ENCODE measurements at places on chromosomes 3 and 15. TPM values are rescaled to one million over a fixed set of nuclear protein-coding genes. Genes with fewer than 3 reads are reported as not detected.

- H3K27ac ChIP-seq: no peak overlapping the region
- H3K36me3 ChIP-seq: no peaks in the 10 kb centered on the region
- peaks cover 9% of the 10 kb centered on the region for H3K4me1 ChIP-seq
- no peak overlapping the region for H3K4me3 ChIP-seq
- no peaks in the 10 kb centered on the region for H3K27me3 ChIP-seq
These were observed 92.3 kb downstream of the RAP2B start for GRCh38 chr3:153254361-153254760.

GRCh38 chr3:79167651-79168416 is 600.0 kb downstream of the ROBO1 start:
- no peaks in the 10 kb centered on the region for H3K27me3 ChIP-seq
- H3K4me3 ChIP-seq: no peak overlapping the region
- H3K4me1 ChIP-seq: no peaks in the 10 kb centered on the region
- H3K36me3 ChIP-seq: no peaks in the 10 kb centered on the region
- H3K27ac ChIP-seq: no peak overlapping the region
- DNase-seq: no peak

DNA sequence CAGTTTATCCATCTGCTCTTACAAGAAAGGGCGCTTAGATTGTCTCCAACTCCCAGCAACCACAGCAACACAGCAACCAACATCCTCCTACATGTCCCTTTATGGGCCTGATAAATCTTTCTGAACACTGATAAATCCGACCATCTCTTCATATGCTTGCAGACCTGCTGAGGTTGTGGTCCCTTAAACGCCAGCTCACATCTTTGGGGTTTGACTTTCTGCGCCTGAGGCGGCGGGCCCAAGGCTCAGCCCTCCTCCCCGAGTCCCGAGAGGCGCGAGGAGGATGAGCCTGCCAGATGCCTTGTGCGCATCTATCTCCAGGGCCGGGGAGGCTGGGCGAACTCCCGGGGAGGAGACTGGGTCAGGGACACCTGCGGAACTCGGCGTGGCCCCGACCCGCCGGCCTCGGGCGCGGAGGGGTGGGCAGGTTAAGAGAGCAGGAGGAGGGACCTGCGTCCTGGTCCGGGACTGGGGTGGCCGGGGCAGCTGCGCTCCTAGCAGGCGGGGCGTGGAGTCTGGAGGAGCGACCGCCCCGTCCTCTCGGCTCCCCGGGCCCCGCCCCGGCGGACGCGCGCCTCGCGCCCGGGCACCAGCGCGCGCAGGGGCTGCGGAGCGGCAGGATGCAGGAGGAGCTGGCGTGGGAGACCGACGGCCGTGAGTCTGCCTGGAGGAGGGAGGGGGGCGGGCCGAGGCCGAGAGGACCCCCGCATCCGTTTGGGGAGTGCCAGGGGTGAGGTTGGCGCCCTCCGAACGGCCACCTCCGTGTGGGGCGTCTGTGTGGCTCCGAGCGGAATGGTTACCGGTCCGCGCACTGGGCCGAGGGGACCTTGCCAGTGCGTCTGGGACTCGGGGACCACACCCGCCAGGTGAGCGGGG is at the start of gene ANKDD1A:
TSS of gene ANKDD1A (plus strand) at position 592 of the 876 bp plus-strand sequence. CDS start at position 621, 29 bp downstream.
- H3K4me3 ChIP-seq: peak within 1 kb of the TSS; percentile 80
- H3K4me1 ChIP-seq: peaks cover 8% of the 10 kb centered on the region
- peaks cover 5% of the 10 kb centered on the region for H3K36me3 ChIP-seq

DNA sequence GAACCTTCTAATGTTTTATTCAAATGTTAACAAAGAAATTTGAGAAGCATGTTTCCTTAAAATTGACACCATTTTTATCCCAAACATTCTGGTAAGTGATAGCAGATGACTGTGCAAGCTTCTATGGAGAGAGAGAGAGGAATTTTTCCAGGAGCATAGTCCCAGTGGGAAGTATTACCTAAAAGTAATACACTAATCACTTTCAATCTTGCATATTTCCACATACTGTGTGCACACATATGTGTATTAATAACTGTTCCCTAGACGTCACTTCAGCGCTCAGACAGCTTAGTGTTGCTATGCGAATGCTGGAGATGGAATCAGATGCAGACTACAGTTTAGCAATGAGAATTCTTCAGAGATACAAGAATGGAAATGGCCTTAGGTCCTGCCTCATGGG is 424.3 kb upstream of the TPRG1 start:
- H3K27me3 ChIP-seq: no peaks in the 10 kb centered on the region
- H3K4me1 ChIP-seq: peaks cover 16% of the 10 kb centered on the region
- no peak overlapping the region for H3K4me3 ChIP-seq

GRCh38 chr3:5151586-5151985 is 29.5 kb downstream of the ARL8B start:
- no peaks in the 10 kb centered on the region for H3K4me1 ChIP-seq
- H3K36me3 ChIP-seq: no peaks in the 10 kb centered on the region

DNA sequence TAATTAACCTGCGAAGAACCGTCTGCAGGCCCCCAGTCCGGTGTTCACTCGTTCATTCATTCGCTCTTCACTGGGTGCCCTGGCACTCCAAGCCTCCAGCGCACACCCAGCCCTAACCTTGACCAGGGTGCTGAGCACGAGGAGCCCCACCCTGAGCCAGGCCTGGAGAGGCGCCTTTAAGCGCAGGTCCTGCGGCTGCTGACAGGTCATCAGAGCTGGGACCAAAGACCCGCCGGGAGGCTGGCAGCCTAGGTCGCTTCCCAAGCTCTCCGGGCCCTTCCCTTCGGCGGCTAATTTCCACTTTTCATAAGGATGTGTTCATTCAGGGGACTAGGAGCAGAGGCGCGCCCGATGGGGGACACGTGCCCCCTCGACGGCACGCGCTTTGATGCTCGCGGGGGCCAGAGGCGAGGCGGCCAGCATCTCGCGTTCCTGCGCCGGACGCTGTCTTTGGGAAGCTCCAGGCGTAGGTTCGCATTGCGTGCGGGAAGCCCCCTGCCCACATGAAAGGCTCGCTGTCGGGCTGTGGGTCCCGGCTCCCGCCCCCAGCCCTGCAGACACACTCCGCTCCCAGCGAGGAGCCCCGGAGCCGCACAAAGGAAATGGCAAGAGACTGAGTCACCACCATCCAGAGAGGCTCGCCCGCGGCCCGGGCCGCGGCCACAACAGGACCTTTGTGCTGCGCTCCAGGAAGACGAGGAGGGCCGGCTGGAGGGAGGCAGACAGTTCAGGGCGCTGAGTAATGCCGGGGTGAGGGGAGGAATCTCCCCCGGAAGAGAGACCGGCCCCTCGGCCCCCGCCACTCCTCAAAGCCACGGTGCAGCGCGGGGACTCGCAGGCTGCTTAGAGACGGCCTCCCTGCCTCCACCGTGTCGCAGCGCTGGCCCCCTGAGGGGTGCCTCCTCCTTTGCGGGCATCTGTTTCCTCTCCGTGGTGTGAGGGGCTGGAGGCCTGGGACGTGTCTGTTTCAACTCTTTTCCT is 266.4 kb upstream of the HES1 start:
- peak overlapping the region; percentile 98 for H3K27ac ChIP-seq
- H3K27me3 ChIP-seq: no peaks in the 10 kb centered on the region
- H3K36me3 ChIP-seq: peaks cover 32% of the 10 kb centered on the region
- peaks cover 86% of the 10 kb centered on the region for H3K4me1 ChIP-seq
- DNase-seq: peak; percentile 98
- H3K4me3 ChIP-seq: peak overlapping the region; percentile 63

GRCh38 chr15:69669446-69669845 is 216.8 kb downstream of the RPLP1 start:
- no peaks in the 10 kb centered on the region for H3K4me1 ChIP-seq
- no peak overlapping the region for H3K4me3 ChIP-seq
- no peak for DNase-seq
- H3K27me3 ChIP-seq: peaks cover 49% of the 10 kb centered on the region
- H3K27ac ChIP-seq: no peak overlapping the region

DNA sequence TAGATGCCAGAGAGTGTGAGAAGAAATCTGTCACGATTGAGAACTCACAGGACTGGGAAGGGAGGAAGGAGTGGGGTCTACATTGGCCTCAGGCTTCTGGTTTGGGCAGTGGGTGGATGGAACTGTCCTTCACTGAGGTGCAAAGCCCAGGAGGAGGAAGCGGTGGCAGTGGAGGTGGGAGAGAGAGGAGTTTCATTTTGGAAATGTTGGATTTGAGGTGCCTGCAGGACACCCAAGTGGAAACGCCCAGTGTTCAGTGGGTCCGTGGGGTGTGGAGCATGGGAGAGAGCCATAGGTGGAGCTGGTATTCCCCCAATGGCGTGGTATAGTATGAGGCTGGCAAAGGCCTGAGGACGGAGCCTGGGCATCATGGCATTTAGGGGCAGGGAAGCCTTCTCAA is 9.3 kb upstream of the EPHB3 start:
- H3K4me1 ChIP-seq: no peaks in the 10 kb centered on the region
- no peak overlapping the region for H3K4me3 ChIP-seq
- no peak for DNase-seq
- H3K27ac ChIP-seq: no peak overlapping the region

GRCh38 chr15:49094923-49095322 is 48.7 kb upstream of the SECISBP2L start:
- H3K4me1 ChIP-seq: no peaks in the 10 kb centered on the region
- H3K36me3 ChIP-seq: no peaks in the 10 kb centered on the region
- no peak overlapping the region for H3K4me3 ChIP-seq
- DNase-seq: no peak
- H3K27me3 ChIP-seq: no peaks in the 10 kb centered on the region
- H3K27ac ChIP-seq: no peak overlapping the region

DNA sequence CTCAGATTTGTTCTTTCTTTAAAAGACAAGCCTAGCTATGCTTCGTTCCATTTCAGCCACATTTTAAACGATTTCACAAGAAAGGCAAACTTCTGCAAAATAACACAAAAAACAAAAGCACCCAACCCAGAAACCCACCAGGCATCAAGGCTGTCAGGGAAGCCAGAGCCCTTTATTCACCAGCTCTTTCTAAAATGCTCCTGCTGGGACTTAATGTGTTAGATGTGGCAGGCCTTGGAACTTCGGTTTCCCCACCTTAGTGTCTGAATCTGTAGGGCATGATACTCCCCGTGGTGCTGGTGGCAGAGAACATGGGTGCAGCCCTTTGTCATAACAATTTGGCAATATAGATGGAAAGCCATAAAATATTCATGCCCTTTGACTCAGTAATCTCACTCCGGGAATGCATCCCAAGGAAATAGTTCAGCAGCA is 56.8 kb upstream of the LCTL start:
- H3K4me3 ChIP-seq: no peak overlapping the region
- peaks cover 21% of the 10 kb centered on the region for H3K4me1 ChIP-seq
- no peaks in the 10 kb centered on the region for H3K36me3 ChIP-seq
- DNase-seq: no peak

- no peak overlapping the region for H3K27ac ChIP-seq
- H3K27me3 ChIP-seq: no peaks in the 10 kb centered on the region
- H3K36me3 ChIP-seq: no peaks in the 10 kb centered on the region
- H3K4me3 ChIP-seq: no peak overlapping the region
These were observed 63.8 kb upstream of the ACP3 start for GRCh38 chr3:132253262-132253878.

DNA sequence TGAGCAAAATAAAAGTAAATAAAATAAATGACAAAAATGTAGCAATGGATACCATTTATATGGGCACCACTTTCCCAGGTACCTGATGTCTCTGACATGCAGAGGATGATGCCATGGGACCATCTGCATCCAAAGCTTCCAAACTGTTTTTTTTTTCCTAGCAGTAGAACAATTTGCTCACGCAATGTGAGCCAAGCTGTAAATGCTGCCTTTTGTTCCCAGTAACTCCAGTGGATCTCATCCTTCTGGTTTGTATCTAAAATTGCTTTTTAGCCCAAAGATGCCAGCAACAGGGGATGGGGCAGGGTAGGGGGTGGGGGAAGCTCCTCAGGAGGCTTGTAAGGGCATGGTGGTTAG is 32.7 kb downstream of the SLC12A8 start:
- DNase-seq: no peak
- H3K36me3 ChIP-seq: peaks cover 6% of the 10 kb centered on the region
- no peaks in the 10 kb centered on the region for H3K4me1 ChIP-seq
- H3K4me3 ChIP-seq: no peak overlapping the region
- H3K27me3 ChIP-seq: no peaks in the 10 kb centered on the region

DNA sequence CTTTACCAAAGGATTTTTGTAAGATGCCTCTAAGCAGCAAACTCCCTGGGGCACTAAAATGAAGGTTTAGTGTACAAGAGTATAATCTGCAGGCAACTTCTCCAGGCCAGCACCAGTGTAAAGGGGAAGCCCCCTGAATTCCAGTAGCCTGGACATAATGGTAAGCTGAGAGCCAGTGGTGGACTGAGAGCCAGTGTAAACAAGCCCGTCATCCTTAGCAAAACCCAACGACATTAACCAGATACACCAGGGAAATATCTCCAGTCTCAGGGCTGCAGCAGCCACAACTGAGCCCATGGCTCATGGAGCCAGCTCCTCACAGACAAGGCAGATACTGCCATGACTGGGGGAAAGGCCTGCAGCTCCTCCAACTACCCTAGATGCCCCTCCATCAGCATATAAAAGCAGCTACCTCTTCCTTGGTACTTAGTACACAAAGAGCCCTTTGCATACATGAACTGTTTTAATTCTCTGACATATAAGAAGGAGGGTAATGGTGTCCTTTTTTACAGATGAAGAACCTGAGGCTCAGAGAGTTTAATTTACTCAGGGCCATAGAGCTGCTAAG is 21.7 kb downstream of the PARP16 start:
- no peak for DNase-seq
- no peaks in the 10 kb centered on the region for H3K4me1 ChIP-seq
- no peak overlapping the region for H3K4me3 ChIP-seq
- no peaks in the 10 kb centered on the region for H3K36me3 ChIP-seq

Gene UBE2Q2
- 34.1 TPM for total RNA-seq

Gene GOLGA6A
- total RNA-seq: not detected

Gene GOLGA8O
- total RNA-seq: not detected

Gene RCN2
- 93.4 TPM for total RNA-seq

Measured in Calu3 (cell line).